ENCODE measurements at places on chromosomes 16 and 17.

- DNase-seq, result no peak
Measured at GRCh38 chr17:57357830-57358430, 101.6 kb downstream of the MSI2 start.

- DNase-seq, result no peak
Measured at GRCh38 chr17:83202002-83203000, 122.9 kb downstream of the METRNL start.

DNA sequence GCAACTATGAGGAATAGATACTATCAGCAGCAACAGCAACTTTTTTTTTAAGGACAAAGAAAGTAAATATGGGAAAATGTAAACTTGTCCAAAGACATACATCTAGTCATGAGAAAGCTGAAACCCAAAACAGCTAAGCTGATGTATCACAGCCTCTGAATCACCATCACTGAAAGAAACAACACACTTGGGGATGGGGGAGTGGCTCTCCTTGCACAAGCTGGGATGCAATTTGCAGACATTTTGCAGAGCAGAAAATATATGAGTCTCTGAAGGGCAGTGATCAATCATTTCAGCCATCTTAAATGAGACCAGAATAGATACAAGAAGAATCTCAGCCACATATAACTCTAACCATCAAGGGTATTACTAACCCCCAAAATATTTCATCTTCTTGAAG, 79.1 kb downstream of the GRIN2A start:
- DNase-seq, result no peak

- no peak for DNase-seq
Measured at GRCh38 chr16:87115646-87116045, 201.5 kb downstream of the C16orf95 start.

DNA sequence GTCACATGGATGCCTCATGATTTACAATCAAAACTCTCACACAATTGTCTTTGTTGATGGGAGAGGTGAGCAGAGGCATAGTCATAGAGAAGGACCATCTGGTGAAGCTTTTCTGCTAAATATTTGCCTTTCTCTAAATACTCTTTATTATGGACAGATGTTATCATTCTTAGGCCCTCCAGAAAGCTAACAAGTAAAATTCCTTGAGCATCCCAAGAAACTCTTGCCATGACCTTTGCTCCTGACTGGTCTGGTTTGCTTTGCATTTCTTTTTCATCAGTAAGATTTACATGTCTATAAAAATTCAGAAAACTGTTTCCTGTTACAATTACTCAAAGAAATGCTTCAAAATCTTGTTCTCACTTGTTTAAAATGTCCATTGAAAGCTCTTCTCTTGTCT, 1336.6 kb upstream of the CDH8 start:
- no peak for DNase-seq

DNA sequence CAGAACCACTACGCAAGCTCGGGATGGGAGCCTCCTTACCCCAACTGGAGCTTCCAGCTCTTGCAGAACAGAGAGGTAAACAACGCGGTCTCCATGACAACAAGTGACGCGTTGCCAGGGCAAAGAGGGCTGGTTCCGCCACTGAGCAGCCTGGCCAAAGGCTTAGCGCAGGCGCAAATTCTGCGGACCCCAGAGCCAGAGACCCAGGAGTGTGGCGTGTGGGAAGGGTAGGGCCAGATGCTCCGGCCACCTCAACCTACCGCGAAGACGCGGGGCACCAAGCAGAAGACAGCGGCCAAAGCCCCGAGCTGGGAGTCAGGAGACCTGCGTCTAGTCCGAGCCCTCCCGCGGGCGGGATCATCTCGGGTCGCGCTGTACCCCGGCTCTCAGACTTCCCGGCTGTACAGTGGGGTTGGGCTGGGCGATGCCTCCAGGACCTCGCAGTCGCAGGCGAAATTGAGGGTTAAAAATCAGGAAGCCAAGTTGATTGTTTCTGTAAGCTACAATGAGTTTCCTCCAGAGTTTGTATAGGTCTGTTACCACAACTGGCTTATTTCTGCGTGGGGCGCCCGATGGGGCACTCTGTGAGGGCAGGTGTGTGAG, at the start of gene TEKT1:
TEKT1 (minus strand) TSS at position 69 of the 603 bp plus-strand sequence. CDS start 1,353 bp downstream, outside the sequence.
- peak; percentile 86 for DNase-seq

DNA sequence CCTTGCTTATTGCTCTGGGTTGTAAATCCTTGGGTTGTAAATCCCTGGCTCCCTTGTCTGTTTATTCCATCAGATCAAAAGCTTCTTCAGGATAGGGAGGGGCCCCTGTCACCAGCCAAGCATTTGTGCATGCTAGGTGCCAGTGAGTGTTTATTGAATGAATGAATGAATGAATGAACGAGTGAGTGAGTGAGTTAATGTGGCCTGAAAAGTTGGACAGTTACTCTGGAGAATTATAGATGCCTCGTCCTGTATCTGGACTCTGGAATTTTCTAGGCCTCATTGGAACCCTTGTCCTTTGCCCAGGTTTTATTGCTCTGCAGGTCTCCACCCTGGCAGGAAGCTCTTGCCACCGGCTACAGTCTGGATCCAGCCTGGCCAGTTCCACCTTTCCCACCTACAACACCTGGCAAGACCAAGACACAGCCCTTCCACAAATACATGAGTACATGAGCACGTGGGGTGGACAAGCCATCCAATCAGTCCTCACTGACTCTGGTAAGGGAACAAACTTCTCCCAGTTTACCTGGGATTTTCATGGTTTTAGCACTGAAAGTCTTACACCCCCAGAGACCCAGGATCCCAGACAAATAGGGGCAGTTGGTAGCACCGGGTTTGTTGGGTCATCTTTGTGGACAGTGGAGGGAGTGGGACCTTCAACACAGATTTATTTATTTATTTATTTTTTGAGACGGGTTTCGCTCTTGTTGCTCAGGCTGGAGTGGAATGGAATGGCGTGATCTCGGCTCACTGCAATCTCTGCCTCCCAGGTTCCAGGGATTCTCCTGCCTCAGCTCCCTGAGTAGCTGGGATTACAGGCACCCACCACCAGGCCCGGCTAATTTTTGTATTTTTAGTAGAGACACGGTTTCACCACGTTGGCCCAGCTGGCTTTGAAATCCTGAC, 14.7 kb upstream of the CDH1 start:
- no peak for DNase-seq

GRCh38 chr17:1275962-1276736, 3.3 kb upstream of the TRARG1 start:
- DNase-seq, result peak; percentile 80

GRCh38 chr17:55770196-55770870, 19.5 kb downstream of the PCTP start:
- DNase-seq, result peak; percentile 72

DNA sequence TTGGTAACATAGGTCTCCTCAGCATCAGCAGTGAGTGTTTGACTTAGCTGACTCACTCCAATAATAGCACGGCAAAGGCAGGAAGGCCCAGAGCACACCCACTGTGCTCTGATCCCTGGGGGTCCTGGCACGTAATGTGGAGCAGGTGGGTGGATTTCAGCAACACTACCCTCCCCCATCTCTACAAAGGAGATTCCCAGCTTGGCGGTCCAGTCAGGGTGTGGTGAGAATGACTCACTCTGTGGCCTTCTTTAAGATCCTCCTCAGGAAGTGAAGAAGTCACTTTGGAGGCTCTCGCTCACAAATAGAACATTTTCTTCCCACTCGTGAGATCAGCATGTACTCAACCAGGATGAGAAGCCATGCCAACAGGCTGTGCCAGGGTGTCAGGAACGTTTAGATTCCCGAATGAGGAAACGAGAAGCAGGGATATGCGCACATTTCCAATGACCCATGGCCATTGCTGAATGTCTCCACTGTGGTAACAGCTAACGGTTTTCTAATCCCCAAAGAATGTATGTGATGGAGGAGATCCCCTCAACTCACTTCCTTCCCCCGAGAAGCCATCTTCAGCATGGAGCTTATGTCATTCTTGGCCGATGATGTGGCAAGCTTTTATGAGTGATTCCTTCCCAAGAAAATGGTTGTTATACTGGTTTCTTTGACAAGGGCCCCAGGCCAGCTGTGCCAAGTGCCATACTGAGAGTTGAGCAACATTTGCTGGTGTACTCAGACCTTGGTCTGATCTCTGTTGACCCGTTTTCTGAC, 365.2 kb downstream of the C16orf95 start:
- DNase-seq, result peak; percentile 86

- peak; percentile 100 for DNase-seq
Measured at GRCh38 chr16:29925781-29926710, at the start of gene KCTD13. KCTD13 (minus strand) TSS chr16:29926226; CDS start chr16:29926033, 193 bp downstream.

GRCh38 chr17:27236717-27237315, 57.1 kb upstream of the WSB1 start:
- peak; percentile 72 for DNase-seq

DNA sequence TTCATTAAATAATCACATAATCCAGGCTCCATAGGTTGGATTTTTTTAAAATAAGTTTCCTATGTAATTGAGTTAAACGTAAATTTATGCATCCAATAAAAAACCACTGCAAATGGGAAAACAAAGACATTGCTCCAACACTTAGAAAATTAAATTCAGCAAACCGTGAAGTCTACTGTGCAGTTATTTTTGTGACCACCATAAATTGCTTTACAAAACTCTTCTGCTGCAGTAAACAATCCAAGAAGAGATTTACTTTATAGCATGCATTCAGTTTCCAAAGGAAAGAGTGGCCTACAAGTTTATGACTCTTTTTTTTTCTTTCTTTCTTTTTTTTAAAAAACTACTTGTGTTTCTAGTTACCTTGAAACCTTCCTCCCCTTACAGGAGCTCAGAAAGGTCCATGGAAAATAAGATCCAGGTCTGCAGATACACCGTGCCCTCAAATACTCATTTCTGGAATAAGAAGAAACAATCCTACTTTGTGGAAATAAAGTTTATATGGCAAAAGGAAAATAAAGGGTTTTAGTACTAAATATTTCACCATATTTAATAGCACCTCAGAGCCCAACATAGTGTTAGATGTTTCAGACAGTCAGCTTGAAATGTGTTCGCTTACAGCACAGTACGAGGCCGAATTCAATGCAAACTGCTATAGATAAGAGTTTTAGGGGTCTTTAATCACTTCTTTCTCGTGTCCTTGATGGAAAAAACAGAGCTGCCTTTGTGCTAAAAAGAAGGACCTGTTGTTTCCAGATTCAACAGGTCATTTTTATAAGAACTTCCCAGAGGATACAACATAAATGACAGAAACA, 3.2 kb downstream of the HS3ST3A1 start:
- DNase-seq, result no peak

DNA sequence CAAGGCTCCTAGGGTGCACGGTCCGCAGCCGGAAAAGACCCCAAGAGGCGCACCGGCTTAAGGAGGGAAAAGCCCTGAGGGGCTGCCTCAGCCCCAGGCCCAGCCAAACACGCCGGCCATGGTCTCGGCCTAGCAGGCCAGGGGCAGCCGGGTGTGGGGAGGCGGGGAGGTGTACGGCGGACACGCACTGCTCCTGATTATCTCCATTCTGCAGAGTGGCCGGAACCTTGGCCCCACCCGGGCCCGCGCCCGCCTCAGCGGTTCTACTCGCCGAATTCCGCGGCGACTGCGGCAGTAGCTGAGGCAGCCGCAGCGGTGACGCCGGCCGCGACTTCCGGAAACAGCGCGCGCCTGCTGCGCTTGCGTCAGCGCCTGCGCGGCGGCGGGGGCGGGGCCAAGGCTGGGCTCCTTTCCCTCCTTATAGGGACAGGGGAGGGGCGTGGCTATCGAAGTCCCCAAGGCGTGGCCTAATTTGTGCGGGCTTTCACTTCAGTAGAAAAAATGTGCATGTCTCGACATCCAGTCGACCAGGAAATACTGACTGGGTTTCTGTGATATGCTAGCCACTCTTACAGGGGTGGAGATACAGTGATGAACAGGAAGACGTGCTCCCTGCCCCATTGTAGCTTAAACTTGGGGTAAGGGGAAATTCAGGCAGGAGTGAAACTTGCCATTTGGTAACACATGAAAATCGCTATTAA, at the start of gene PARN:
PARN (minus strand) TSS at position 342 of the 701 bp plus-strand sequence; CDS start at position 207, 135 bp downstream.
- DNase-seq, result peak; percentile 99

GRCh38 chr17:40316571-40317344, 7.8 kb downstream of the RARA start:
- DNase-seq, result peak; percentile 87

DNA sequence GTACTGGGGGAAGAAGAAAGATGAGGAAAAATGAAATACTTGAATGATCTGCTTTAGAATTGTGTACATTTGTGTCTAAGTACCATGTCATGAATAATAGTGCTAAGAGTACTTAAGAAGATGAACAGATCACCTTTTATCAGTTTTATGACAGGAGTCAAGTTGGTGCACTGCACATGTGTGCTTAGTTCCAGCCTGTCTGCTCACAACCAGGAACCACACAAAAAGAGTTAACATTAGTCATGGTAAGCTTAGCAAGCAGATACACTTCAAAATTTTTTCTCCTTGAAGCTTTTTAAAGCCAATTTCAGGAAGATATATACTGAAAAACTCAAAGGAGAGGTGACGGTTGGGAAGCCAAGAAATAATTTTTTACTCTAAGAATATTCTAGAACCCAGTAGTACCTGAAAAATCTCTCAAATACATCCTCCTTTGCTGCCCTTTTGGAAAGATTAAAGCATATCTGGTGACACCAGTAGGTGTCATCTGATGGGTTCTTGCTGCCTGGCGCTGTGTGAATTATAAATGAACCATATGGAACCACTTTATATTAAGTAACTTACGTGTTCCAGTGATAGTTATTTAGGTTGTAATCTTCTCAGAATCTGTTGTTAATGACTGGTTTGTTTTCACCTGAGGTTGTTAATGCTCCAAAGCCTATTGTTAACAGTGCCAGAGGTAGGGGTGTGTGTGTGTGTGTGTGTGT, 93.4 kb downstream of the MSI2 start:
- no peak for DNase-seq

GRCh38 chr17:39765175-39765574, 27.4 kb downstream of the GRB7 start:
- no peak for DNase-seq

DNA sequence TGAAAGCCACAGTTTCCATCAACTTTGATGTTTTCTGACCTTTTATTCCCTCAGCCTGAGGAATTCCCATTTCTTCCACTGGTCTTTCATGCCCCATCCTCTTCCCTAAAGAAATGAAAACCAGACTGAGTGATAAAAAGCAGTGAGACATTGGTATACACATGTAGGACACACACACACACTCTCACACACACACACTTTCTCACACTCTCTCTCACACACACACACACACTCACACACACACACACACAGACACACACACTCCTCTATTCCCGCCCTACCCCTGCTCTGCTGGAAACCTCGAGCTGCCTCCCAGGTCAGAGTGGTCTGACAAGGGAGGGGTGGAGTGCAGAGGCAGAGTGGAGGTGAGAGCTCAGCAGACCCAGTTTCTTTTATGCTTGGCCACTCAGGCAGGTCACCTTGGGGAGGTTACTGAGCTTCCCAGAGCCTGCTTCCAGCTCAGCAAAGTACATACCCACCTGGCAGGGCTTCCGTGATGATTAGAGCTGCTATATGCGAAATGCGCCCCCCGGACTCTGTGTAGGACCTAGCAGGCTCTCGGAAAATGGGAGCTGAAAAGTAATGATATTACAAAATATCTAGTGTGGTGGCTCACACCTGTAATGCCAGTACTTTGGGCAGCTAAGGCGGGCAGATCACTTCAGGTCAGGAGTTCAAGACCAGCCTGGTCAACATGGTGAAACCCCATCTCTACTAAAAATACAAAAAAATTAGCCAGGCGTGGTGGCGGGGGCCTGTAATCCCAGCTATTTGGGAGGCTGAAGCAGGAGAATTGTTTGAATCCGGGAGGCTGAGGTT, 30.7 kb downstream of the CCR7 start:
- no peak for DNase-seq

Data from AG20443 (cell line).